AG08396 (cell line): ENCODE measurements at places on chromosomes 7 and 10.

DNA sequence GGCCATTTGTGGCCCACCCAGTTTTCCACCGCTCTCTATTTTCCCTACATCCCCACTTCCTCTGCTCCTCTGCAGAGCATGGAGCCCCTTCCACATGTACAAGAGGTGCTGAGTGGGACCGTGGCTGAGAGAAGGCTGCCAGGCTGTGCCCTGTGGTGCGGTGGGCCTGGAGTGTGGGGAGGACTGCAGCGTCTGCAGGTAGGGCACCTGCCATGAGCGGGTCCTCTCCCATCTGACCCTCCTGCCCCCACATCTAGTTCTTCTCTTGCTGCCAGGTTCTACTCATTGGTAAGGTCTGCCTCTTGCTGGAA, 145.6 kb upstream of the FAM20C start:
- no peak for DNase-seq

DNA sequence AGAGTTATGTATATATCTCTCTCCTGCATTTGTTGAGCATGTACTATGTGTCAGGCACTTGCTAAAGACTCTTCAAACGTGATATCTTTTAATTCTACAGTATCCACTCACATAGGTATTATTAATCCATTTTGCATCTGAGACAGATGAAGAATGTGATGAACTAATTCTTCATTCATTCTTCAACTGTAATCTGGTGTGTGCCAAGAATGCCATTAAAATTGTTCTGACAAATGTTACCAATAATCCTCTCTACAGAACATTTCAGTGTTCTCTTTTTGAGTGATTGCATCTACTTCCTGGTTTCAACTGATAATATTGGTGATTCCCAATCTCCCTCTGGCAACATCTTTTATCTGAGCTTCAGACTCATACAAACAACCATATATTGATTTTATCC, 18.0 kb upstream of the INHBA start:
- DNase-seq = no peak

GRCh38 chr10:101014230-101014884, 14.7 kb downstream of the LZTS2 start:
- DNase-seq = peak; percentile 81

DNA sequence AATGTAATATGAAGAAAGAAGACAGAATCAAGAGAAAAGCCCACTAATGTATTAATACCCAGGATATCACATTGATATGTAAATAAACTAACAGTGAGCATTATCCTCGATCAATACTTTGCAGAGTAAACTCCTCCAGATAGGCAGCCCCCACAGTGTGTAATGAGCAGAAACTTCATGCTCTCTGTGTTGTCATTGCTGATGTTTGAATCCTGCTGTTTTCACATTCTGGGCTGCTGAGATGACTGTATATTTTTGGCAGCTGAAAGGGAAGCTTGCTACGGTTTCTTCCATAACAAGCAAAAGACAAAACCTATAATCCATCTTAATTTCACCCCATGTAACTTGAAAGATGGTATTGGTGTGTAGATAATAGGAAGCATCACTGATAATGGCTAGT, 15.3 kb upstream of the THSD7A start:
- no peak for DNase-seq

GRCh38 chr10:4622384-4622783, 203.6 kb upstream of the AKR1E2 start:
- DNase-seq = no peak

DNA sequence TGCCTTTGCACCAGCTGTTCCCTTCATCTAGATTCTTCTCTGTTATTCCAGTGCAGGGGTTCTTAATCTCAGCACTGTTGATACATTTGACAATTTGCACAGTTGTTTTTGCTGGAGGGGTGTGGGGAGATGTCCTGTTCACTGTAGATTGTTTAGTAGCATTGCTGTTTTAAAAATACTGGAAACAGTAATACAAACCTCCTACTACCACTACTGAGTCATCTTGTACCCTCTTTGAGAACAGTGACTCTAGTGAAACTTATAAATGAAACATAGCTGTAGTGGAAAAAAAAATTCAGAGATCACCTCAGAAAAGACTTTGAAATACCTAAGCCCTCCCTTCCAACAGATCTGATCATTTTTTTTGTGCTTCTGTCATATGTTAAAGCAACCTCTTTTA, 154.8 kb upstream of the TMEM196 start:
- no peak for DNase-seq

DNA sequence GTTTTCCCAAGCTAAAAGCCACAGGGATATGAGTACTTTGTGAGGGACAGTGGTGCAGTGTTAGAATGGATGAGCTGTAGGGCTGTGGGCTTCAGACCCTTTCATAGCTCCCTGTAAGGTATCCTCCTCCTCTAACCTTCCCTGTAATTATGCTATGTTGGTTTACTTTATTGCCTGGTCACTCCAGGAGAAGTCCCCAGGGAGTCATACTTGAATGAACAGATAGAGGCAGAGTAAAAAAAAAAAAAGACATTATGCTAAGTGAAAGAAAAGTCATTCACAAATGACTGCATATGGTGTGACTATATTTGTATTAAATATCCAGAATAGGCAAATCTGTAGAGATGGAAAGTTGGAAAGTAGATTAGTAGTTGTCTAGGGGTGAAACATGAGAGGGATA, 434.4 kb downstream of the AUTS2 start:
- no peak for DNase-seq
